ENCODE measurements at places on chromosomes 4 and X. TPM values are rescaled to one million over a fixed set of nuclear protein-coding genes. Genes with fewer than 3 reads are reported as not detected.

- H3K27ac ChIP-seq, result no peak overlapping the region
- H3K4me3 ChIP-seq, result no peak overlapping the region
- DNase-seq, result no peak
- peaks cover 2% of the 10 kb centered on the region for H3K36me3 ChIP-seq
- no peaks in the 10 kb centered on the region for H3K27me3 ChIP-seq
- peaks cover 13% of the 10 kb centered on the region for H3K4me1 ChIP-seq
These were observed 124.0 kb downstream of the UBE2K start for GRCh38 chr4:39821951-39822350.

DNA sequence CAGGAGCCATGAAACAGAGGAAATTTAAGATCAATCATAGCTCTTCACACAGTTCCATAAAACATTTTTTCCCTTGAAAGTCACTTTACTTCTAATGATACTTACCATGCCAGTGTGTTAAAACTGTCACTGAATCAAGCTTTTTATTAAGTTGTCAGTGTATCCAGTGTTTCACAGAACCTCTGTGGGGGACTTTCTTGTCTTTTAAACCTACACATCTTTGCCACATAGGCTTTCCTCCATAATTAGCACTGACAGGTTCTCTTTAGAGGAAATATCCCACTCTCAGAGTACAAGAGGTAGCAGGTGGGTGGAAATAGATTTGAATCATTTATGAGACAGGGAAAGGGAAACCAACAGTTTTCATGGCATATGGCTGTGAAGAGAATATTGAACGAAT is 25.8 kb upstream of the DYNLT3 start:
- H3K4me1 ChIP-seq, result no peaks in the 10 kb centered on the region
- H3K4me3 ChIP-seq, result no peak overlapping the region
- H3K27me3 ChIP-seq, result no peaks in the 10 kb centered on the region
- no peak for DNase-seq

DNA sequence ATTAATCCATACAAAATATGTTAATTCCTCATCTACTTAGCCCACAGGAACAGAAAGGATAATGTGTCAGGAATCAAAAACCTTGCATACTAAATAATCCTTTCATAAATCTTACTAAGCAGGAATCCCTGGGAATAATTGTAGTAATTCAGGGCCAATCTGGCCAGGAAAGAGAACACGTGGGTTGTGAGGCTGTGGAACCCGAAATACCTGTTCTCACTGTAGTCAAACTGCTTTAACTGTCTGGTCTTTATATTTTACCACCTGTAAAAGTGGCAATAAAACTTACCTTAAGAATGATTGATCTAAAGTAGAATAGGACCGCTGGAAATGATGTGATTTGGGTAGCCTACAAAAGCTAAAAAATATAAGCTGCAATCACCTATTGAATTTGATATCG is 1620.9 kb downstream of the STIM2 start:
- H3K4me1 ChIP-seq, result peaks cover 50% of the 10 kb centered on the region
- H3K27ac ChIP-seq, result no peak overlapping the region
- no peaks in the 10 kb centered on the region for H3K27me3 ChIP-seq
- H3K4me3 ChIP-seq, result no peak overlapping the region
- DNase-seq, result no peak
- peaks cover 3% of the 10 kb centered on the region for H3K36me3 ChIP-seq

DNA sequence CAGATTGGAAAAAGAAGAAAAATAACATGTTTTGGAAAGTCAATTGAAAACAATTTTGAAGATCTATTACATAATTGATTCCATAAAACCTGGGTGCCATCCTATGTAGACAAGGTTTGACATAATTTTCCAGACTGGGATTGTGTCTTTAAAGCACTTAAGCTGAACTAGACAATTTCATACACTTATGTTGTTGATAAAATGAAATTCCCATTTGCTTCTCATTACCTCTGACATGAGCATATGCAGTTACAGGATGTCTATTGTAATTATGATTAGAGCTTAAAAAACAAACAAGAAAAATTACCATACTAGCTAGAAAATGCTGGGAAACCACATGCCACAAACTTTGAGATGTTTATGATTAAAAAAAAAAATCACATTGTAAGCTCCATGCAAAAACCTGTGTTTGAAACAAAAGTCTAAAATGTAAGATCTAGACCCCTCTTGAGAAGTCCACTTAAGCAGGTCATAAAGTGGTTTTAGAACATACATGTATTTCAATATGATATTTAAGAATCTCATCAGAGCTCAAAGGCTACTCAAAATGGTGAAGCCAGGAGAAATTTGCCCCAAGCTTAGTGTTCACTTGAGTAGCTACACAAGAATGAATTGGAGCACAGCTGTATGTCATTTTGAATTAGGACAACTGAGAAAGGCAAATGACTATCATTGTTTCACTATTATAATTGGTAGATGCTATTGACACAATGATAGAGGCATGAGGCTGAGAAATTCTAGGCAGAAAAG is 181.1 kb upstream of the PABPC4L start:
- no peaks in the 10 kb centered on the region for H3K4me1 ChIP-seq
- H3K27ac ChIP-seq, result no peak overlapping the region
- H3K4me3 ChIP-seq, result no peak overlapping the region
- no peak for DNase-seq

DNA sequence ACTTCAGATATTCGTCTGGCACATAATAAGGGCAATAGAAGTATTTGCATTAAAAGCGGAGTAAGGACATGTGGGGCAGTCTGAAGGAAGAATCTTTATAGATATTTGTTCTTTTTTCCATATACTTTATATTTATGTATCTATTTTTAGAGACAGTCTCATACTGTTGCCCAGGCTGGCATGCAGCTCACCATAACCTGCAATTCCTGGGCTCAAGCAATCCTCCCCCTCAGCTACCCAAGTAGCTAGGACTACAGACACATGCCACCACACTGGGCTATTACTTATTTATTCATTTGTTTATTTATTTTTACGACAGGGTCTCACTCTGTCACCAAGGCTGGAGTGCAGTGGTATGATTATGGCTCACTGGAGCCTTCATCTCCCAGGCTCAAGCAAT is 16.7 kb upstream of the MRPL1 start:
- H3K4me1 ChIP-seq, result peaks cover 3% of the 10 kb centered on the region
- no peaks in the 10 kb centered on the region for H3K27me3 ChIP-seq
- no peak overlapping the region for H3K4me3 ChIP-seq
- no peaks in the 10 kb centered on the region for H3K36me3 ChIP-seq

DNA sequence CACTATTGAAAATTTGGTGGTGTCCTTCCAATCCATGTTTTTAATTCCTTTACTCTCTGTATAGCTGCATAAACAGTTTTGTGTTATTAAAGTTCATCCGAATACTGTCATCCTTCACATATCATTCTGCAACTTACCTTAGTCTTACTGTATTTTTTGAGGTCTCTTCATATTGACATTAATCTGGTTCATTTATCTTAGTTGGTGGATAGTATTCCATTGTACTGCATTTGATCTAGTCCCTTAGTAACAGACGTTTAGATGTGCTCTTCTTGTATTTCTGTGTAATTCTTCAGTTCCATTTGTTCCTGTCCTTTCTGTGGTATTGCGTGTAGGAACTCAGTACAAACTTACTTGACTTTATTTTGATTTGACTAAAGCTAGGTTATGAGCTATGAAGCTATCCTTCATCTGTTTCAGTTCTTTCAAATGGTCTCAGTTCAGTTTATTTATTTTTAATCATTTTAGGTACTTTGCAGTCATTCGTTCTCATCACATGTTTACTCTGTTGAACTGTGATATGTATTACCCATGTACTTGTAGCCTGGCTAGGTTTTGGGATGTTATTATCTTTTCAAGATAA is 41.3 kb downstream of the RAPGEF2 start:
- H3K36me3 ChIP-seq, result no peaks in the 10 kb centered on the region
- no peak overlapping the region for H3K4me3 ChIP-seq
- no peak for DNase-seq
- H3K4me1 ChIP-seq, result no peaks in the 10 kb centered on the region

GRCh38 chrX:25151749-25152148 is 136.0 kb upstream of the ARX start:
- no peaks in the 10 kb centered on the region for H3K36me3 ChIP-seq
- no peak overlapping the region for H3K27ac ChIP-seq
- DNase-seq, result no peak
- no peaks in the 10 kb centered on the region for H3K4me1 ChIP-seq
- H3K27me3 ChIP-seq, result peaks cover 19% of the 10 kb centered on the region

GRCh38 chr4:153611679-153612078 is 72.4 kb upstream of the TLR2 start:
- no peaks in the 10 kb centered on the region for H3K27me3 ChIP-seq
- no peak overlapping the region for H3K27ac ChIP-seq
- DNase-seq, result no peak
- H3K4me1 ChIP-seq, result peaks cover 9% of the 10 kb centered on the region
- H3K36me3 ChIP-seq, result peaks cover 56% of the 10 kb centered on the region

The CLNK gene
- total RNA-seq, result not detected

DNA sequence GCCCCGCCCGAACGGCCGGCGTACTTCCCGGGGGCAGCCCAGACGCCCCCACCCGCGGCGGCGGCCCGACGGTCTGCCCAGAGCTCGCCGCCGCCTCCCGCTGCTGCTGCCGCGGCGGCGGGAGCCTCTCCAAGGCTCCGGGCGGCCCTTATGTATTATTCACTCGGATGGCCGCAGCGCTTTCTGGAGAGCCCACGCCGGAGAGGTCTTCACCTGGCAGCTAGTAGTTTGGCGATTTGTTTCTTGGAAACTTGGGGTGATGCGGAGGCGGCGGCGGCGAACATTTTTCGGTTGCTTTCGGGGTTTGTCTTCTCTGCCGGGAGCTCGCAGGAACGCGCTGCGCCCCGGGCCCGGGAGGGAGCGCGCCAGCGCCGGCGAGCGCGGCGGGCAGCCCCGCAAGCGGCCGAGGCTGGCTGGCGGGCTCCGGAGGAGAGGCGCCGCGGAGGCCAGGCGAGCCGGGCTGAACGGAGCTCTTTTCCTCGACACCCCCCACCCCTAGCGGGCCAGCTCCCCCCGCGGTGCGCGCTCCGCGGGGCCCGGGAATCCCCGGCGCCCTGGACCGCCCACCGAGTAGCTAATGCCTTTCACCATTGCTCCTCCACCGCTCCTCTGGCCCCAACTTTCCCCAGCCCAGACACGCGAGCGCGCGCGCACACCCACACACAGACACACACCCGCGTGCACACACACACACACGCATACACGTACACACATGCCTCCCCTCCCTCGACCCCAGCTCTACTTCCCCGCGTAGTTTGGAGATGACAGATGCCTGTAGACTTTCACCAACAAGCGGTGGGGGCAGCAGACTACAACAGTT is 113.5 kb downstream of the DHX15 start:
- DNase-seq, result peak; percentile 34
- no peaks in the 10 kb centered on the region for H3K36me3 ChIP-seq
- H3K4me1 ChIP-seq, result peaks cover 33% of the 10 kb centered on the region
- peaks cover 75% of the 10 kb centered on the region for H3K27me3 ChIP-seq

GRCh38 chr4:118237531-118237930 is 115.3 kb downstream of the PRSS12 start:
- DNase-seq, result no peak
- no peak overlapping the region for H3K27ac ChIP-seq
- H3K4me1 ChIP-seq, result no peaks in the 10 kb centered on the region
- no peaks in the 10 kb centered on the region for H3K36me3 ChIP-seq
- no peak overlapping the region for H3K4me3 ChIP-seq

The PDCL2 gene
- total RNA-seq, result not detected

- DNase-seq, result no peak
- H3K4me1 ChIP-seq, result no peaks in the 10 kb centered on the region
- no peak overlapping the region for H3K4me3 ChIP-seq
These were observed 62.8 kb upstream of the GRIA3 start for GRCh38 chrX:123121241-123121640.

DNA sequence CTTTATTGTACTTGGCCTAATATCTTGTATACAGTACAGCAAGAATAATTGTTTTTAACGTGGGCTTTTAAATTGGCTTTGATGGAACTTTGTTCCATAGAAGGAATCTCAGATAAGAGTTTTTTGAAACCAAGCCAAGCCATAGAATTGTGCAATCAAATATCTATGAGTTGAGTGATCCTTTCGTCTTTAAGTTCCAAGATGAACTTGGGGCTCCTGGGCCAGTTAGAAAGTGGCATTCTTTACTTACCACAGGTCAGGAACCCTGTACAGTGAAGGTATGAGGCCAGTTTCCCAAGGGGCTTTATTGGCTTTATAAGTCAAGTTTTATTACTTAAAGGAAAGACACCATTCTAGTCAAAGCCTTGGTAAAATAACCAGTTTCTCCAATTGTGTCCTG is 2104.2 kb downstream of the PCDH7 start:
- H3K4me3 ChIP-seq, result no peak overlapping the region
- no peaks in the 10 kb centered on the region for H3K4me1 ChIP-seq
- no peak overlapping the region for H3K27ac ChIP-seq
- peaks cover 9% of the 10 kb centered on the region for H3K36me3 ChIP-seq
- no peak for DNase-seq

- no peaks in the 10 kb centered on the region for H3K27me3 ChIP-seq
- DNase-seq, result no peak
- H3K4me3 ChIP-seq, result no peak overlapping the region
- no peaks in the 10 kb centered on the region for H3K36me3 ChIP-seq
- H3K4me1 ChIP-seq, result peaks cover 18% of the 10 kb centered on the region
These were observed 65.8 kb upstream of the PRPS1 start for GRCh38 chrX:107562482-107562881.

- no peak for DNase-seq
- H3K36me3 ChIP-seq, result no peaks in the 10 kb centered on the region
- H3K27ac ChIP-seq, result peak overlapping the region; percentile 35
- H3K4me1 ChIP-seq, result no peaks in the 10 kb centered on the region
- H3K4me3 ChIP-seq, result no peak overlapping the region
These were observed 2519.6 kb downstream of the ARAP2 start for GRCh38 chr4:33724685-33725084.

DNA sequence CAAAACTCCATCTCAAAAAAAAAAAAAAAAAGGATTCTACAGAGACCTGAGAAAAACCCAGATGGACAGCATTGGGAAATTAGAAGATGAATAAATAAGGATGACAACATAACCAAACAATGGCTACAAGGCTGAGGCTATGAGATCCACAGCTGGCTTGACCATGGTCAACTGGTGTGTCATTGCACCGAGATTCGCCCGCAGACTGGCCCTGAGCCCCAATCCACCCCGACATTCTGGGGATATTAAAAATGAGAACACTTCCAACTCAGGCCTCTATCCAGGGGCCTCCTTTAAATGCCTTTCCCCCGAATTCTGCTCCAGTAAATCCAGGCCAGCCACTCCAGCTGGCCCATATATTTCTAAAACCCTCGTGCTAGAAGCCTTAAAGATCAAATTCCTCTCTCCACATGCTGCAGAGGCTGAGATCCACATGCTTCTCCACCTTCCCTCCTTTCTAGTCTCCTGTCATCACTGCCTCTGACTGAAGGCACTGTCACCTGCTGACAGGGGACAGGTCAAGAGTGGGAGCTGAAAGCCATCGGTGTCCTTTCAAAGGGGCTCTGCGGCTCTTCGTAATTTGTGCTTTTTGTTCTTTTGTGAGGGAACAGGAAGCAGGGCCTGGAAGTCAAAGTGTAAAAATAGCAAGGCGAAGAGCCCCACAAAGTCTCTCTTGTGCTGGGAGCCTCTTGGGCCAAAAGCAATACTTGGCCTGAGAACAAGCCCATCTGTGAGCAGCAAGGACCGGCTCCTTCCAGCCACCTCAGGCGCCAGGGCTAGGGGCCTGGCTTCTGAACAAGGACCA is 203.7 kb downstream of the NSUN7 start:
- H3K4me3 ChIP-seq, result peak overlapping the region; percentile 71
- H3K27me3 ChIP-seq, result no peaks in the 10 kb centered on the region
- DNase-seq, result no peak

The SYNPO2 gene
- total RNA-seq, result 0.07 TPM

The UCHL1 gene
- 285 TPM for total RNA-seq

Measured in neural crest cell (in vitro differentiated cells).